Esophagus mucosa (tissue), 1 donor: ENCODE measurements at places on chromosomes 12 and 14.

DNA sequence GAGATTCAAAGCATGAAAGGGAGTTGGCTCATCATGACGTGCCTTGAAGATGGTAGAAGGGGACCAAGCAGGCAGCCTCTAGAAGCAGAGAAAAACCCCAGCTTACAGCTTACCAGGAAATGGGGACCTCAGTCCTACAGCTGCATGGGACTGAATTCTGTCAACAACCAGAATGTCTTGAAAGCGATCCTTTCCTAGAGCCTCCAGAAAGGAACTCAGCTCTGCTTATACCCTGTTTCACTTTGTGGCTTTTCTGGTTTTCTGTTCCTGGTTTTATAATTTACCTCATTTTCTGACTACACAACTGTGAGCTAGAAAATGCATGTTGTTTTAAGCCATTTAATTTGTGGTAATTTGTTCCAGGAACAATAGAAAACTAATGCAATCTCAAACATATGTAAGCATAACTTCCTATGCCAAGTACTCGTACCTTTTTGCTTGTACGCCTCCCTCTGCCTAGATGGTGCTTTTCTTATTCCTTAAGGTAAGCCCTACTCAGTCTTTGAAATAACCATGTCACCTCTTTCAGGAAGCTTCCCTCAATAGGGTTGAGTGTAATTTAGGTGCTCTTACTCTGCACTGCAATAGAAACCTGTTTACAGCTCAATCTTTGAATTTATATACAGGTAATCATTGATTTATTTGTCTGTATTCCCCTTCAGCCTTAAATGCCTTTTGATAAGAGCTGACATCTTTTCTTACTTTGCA, 348.8 kb downstream of the TMEM117 start:
- ATAC-seq, result no peak

DNA sequence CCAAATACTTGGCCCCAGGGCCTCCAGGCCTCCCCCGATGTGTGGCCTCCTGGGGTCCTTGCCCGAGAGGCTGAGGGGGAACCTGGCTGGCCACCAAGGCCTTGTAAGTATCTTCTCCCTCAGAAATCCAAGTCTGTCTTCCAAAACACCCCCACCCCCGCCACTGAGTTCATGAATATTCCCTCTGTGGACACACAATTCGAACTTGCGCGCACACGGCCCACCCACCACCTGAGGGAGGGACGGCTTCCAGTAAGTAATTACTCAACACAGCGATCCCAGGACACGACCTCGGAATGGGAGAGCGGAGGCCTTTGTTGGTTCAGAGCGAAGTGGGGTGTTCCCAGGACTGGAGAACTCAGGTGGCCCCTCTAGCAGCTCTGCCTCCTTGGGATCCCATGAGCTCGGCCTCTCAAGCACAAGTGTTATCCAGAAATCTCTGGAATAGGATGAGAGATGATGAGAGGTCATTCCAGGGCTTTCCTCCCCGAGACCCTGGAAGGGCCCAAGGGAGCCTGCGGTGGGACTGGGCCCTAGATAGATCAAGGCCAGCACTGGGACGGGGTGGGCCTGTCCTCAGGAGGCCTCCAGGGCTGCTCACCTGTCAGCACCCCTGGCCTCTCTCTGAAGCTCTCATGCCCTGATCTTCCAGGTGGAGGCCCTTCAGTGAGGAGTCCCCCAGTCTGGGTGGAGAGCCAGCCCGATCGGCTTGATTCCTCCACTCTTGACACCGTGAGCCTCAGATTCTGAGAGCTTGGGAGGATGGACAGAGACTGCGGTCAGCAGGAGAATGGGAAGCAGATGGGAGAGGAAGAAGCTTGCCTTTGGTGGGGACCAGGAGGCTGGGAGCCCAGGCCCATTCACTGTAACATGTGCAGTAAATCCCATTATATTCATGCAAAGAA, 219.0 kb upstream of the RTL1 start:
- ATAC-seq, result no peak

- no peak for ATAC-seq
Observed at GRCh38 chr12:63836936-63837335, 7.6 kb upstream of the SRGAP1 start.

DNA sequence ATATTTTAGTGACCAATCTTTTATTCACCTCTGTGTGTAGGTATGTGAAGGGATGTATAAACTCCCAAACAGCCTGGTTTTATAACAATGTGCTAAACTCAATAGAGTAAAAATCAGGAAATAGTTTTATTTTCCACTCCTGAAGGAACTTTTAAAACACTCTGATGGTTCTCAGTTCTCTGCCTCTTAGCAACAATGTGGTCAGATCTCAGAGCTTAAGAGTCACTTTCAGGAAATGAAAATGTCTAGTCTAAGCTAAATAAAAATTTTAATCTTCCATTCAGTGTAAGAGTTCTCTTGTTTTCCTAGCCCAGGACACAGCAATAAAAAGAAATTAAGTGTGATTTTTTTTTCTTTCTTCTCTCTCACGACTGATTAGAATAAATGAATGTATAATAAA, 718.0 kb downstream of the C12orf50 start:
- no peak for ATAC-seq
